ENCODE measurements at places on chromosomes 1 and 21.
A peak's percentile ranks its signal among the peaks of the same experiment; 100 is the strongest.

- no peak for DNase-seq
These were observed 218.7 kb upstream of the VAMP3 start for GRCh38 chr1:7552402-7552801.

- DNase-seq = no peak
These were observed 118.5 kb downstream of the EIF4G3 start for GRCh38 chr1:21058035-21058793.

- no peak for DNase-seq
These were observed 6.5 kb downstream of the CAPN9 start for GRCh38 chr1:230753586-230754251.

GRCh38 chr1:56580771-56581170 lies 1.4 kb upstream of the PLPP3 start:
- no peak for DNase-seq

DNA sequence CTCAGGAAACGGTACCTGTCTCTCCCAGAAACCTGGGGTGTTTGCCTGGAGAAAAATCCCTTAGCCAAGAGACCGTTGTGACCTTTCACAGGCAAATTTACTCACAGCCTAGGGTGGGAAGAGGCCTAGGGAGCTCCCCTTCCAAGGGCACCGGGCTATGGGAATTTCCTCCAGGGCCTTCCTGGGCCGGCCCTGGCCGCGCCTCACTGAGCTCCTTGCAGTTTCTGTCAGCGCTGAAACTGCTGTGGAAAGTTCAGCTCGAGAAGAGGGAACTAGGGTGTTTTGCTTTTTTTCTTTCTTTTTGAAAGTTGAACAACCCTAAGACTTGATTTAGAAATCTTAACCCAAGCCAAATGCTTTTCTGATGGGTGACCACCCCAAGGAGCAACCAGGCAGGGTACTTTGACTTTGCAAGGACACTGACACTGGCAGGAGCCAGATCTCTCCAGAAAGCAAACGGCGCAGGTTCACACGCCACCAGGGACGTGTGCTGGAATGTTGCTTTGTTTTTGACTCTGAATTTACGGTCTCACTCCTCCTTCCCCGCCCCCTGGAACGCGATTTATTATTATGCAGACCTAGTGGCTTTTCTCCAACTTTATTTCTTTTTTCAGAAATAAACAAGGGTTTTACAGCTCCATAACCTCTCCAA lies 229.6 kb upstream of the JUN start:
- peak; percentile 39 for DNase-seq

GRCh38 chr1:230086151-230086550 lies 19.1 kb downstream of the GALNT2 start:
- DNase-seq = no peak

DNA sequence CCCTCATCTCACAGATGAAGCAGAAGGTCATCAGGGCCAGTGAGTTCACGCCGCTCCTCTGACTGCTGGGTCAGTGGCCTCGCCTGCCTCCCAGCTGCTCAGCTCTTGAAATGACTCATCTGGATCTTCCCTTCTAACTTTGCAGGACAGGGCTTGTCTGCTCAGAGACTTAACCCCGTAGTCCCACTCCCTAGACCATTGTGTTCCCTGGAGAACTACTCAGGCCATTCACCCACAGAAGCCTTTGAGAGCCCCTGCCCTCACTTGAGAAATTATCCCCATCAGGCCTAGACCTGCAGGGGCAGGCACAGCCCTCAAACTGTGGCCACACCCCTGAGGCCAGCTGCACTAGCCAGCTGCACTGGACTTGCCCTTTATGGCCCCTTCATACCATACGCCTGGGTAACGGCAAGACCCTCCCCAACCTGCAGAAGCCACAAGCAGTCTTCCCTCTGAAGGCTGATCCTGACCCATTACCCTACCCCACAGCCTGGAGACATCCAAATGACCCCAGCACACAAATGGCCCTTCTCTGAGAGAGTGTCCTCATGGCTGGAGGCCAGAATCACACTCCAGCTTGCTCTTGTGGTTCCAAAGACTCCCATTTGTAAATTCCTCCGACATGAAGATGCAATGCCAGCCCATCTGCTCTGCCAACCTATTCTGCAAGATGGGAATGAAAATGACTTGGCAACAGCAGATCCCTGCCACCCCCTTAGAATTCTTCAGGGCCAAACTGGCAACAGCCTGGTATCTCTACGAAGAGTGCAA lies 33.2 kb downstream of the RCSD1 start:
- DNase-seq = no peak

DNA sequence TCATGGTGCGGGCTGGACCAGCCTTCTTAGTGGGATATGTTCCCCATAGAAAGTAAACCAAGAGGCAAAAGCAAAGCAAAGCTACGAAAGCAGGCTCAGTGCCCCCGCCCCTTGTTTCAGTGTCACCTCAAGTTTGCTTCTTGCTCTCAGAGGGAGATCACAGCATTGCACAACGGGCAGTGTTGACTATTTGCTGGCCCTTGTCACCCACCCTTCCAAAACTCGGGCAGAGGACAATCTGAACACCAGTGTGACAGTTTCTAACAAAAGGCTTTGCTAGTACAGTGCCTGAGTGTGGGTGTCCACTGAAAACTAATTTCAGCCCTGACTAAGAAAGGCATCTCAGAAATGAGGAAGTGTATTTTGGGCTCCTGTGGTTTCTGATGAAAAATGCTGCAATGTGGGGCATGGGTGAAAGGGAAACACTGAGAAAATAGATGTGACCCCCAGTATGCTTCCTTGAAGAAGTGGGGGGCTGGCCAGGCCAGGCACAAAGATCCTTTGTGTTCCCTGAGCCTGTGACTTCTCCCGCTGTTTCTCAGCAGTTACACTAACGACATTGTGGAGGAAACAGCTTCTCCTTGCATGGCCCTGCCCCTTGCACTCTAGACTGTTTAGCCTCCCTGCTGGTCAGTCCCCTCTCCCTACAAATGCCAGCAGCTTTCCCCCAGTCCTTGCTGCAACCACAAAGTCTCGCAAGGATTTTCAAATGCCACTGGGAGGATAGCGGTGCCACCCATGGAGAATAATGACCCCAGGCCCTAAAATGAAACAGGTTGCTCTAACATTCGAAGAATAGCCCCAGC lies 33.3 kb upstream of the KCNE1 start:
- DNase-seq = peak; percentile 86

DNA sequence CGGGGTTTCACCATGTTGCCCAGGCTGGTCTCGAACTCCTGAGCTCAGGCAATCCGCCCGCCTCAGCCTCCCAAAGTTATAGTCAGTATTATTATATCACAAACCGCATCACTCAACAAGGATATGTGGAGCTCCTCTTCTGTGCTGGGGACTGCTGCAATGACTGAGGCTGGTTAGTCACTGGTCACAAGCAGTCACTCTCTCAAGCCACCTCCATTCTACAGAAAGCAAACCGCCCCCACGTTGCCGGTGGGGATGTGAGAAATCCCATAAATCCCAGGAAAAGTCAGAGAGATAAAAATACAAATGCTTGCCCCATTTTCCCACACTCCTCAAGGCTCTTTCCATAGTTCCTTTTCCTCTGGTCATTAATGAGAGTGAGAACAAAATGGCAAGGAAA lies 155.7 kb downstream of the ADSS2 start:
- no peak for DNase-seq
